ENCODE measurements at places on chromosomes 11 and 22.

DNA sequence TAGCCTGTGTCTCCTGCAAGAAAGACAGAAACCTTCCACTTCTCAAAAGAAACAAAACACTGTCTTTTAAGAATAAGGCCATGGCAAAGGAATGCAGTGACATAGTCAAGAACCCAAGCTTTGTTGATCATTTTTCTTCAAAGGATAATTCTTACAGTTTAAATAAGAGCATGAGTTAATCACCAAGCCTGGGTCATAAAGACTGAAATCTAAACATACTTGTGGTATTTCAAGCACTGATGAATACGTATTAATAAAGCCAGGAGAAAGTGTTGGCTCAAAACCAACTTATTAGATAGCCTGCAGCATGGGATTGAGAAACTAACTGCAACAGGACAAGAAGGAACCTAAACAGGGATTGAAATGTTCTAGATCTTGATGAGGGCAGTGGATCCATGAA, 143.3 kb upstream of the MTNR1B start:
- DNase-seq: no peak

DNA sequence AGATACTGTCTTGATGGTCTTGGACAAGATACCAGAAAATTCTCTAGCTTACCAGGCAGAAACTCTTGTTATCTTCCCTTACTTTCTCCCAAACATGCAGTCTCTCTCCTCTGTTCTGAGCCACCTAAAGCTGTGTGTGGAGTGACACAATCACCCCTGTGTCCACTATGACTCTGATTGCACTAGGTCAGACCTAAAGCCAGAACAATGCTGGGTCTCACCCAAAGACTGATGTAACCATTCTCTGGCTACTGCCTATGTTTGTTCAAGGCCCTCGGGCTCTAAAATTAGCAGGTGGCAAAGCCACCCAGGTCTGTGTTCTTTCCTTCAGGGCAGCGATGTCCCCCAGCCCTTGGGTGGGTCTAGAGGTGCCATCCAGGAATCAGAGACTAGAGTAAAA, 200.5 kb downstream of the KCNA4 start:
- no peak for DNase-seq

- no peak for DNase-seq
Observed at GRCh38 chr22:23393721-23394320, 186.3 kb downstream of the IGLL1 start.

GRCh38 chr22:26502688-26503561, 9.3 kb downstream of the TFIP11 start:
- DNase-seq: peak; percentile 59

DNA sequence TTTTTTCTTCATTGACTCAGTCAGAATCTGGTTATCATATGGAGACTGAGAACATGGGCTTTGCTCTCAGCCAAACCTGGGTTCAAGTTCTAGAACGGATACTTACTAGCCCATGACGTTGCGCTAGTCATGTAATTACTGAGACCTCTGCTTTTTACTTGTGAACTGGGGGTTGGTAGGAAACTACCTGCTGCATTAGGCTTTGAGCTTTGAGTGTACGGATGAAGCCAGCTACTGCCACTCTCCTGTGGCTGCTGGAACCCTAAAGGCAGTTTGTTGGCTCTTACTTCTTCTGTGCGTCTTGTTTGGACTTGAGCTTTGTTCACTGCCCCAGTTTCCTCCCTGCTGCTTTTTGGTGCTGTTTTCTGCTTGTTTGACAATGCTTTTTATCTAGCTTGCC, 18.1 kb downstream of the PPP6R2 start:
- DNase-seq: no peak

GRCh38 chr22:44351685-44352377, 39.1 kb upstream of the SHISAL1 start:
- no peak for DNase-seq

DNA sequence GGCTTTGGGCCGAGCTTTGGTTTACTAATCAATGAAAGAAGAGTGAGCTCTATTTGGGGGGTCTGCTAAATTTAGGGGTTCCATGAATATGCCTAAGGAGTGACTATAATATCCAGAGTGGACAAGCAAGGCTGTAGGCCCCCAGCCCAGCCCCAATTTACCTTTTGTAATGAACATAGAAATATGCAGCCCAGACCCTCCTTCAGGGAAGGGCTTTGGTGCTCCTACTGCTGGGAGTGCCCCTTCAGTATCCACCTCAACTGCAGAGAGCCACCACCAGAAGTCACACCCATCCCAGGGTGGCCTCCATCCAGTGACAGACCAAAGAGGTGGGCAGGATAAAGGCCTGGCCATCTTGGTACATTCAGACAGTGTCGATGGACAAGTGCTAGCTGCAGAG, 43.1 kb downstream of the CHST1 start:
- DNase-seq: no peak

- DNase-seq: no peak
Observed at GRCh38 chr11:15145615-15146014, 30.9 kb downstream of the INSC start.

- DNase-seq: peak; percentile 79
Observed at GRCh38 chr22:18075720-18076497, 1.9 kb upstream of the PEX26 start.

DNA sequence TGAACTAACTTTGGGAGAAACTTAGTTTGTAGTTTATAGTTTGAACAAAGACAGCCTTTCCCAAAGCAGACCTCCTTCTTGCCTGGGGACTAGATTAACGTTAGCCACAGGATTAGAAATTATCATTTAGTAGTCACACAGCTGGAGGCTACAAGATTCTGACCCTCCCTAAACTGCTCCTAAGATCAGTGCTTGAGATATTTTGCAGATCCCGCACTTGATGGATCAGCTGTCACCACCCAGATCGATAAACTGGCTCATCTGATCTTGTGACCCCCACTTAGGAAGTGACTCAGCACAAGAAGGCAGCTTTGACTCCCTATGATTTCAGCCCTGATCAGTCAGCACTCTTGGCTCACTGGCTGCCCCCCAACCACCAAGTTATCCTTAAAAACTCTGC, 1.6 kb downstream of the SLC22A24 start:
- no peak for DNase-seq

Measured in HEK293T (cell line).